ENCODE measurements at places on chromosomes 6 and 20.

DNA sequence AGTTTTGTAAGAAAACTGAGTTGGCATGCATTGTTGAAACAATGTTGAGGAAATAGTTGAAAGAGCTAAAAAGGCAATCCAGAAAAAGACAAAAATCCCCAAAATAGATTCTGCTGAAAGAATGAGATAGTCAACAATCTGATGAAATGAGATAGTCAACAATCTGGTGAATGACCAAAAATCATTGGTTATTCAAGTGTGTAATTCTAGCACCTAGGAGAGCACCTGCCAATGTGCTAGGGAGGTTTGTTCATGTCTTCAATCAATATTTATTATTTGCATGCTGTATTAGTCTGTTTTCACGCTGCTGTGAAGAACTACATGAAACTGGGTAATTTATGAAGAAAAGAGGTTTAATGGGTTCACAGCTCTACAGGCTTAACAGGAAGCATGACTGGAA, 307.1 kb upstream of the HSF2 start:
- DNase-seq = no peak

- DNase-seq = no peak
Observed at GRCh38 chr6:134744301-134744700, 205.6 kb downstream of the ALDH8A1 start.

- no peak for DNase-seq
Observed at GRCh38 chr6:167734662-167735083, 92.0 kb upstream of the AFDN start.

DNA sequence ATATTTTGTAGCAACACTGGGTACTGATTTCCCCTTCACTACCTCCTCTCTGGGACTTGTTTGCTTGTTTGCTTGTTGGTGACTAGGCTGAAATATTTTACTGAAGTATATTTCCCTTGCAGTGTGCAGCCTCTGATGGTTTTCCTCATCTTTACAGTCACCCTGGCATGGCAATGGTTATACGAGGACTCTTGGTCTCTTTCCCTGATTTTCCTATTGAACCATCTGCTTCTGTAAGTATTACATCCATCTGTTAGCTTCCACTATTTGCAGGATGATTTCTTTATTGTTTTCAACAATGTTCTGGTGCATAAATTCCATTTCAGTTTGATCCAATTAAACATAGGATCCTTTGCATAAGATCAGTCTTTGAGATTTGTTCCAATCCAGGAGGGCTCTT, 465.1 kb downstream of the MEI4 start:
- DNase-seq = no peak

- no peak for DNase-seq
Observed at GRCh38 chr20:54366669-54367344, 108.6 kb upstream of the DOK5 start.

All from SK-N-MC (cell line).